KBM-7 (cell line): ENCODE measurements at places on chromosomes 13 and 19.

GRCh38 chr13:39836038-39836437, 180.6 kb downstream of the COG6 start:
- no peak for DNase-seq

GRCh38 chr13:51807041-51807440, 3.1 kb upstream of the DHRS12 start:
- DNase-seq, result no peak

DNA sequence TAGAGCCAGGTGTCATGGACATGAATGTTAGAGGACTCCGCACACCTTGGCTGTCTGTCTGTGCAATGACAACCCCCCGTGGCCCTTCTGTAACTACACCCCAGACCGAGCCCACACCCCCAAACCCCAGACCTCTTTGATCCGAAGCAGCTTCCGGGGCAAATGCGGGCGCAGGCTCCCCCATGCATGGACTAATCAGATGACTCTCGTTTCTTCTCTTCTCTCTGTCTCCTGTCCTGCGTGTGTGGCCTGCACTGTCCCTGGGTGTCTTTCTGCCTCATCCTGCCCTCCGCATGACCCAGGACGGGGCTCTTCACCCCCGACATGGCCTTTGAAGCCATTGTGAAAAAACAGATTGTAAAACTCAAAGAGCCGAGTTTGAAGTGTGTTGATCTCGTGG, 38.9 kb downstream of the TMED1 start:
- DNase-seq, result no peak

GRCh38 chr13:27170516-27171243, 931 bp downstream of the USP12 start:
- DNase-seq, result peak; percentile 46

- no peak for DNase-seq
Measured at GRCh38 chr13:97261254-97262005, 39.3 kb downstream of the MBNL2 start.

DNA sequence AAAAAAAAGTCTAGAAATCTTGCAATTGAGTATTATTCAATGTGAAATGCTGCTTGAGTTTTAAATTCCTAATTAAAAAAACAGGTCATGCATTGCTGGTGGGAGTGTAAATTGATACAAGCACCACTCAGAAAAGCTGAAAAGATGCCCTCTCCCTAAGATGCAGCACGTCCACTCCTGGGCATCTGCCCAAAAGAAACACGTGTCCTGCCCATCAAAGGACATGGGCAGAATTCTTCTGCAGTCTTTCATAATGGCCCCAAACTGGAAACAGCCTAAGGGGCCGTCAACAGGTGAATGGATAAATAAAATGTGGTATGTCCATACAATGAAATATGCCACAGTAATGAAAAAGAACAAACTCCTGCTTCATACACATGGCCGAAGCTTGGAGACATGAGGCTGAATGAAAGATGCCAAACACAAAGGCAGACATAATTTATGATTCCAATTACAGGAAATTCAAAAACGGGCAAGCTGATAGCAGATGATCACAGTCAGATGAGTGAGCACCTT, 7.8 kb downstream of the POU2F2 start:
- DNase-seq, result no peak

GRCh38 chr13:64640002-64640401, 2590.1 kb downstream of the PCDH9 start:
- DNase-seq, result no peak

DNA sequence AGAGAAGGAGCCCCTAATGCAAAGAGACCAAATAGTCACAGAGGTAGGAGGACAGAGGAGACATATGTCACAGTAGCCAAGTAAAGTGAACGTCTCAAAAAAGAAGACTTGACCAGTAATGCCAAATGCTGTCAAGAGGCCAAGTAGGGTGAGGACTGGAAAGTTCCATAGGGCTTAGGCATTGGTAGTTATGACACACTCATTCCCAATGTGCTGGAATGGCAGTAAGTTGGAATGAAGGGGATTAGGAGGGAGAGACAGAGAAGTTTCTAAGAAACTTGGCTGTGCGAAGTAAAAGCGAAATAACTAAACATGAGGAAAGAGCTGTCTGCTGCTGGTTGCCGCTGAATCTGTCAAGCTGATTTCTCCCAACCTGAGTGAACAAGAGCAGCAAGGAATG, 14.9 kb upstream of the FRY start:
- no peak for DNase-seq

- DNase-seq, result no peak
Measured at GRCh38 chr19:2604747-2605329, 97.7 kb downstream of the GNG7 start.

GRCh38 chr19:39926170-39926760, 8.2 kb downstream of the FCGBP start:
- DNase-seq, result no peak

DNA sequence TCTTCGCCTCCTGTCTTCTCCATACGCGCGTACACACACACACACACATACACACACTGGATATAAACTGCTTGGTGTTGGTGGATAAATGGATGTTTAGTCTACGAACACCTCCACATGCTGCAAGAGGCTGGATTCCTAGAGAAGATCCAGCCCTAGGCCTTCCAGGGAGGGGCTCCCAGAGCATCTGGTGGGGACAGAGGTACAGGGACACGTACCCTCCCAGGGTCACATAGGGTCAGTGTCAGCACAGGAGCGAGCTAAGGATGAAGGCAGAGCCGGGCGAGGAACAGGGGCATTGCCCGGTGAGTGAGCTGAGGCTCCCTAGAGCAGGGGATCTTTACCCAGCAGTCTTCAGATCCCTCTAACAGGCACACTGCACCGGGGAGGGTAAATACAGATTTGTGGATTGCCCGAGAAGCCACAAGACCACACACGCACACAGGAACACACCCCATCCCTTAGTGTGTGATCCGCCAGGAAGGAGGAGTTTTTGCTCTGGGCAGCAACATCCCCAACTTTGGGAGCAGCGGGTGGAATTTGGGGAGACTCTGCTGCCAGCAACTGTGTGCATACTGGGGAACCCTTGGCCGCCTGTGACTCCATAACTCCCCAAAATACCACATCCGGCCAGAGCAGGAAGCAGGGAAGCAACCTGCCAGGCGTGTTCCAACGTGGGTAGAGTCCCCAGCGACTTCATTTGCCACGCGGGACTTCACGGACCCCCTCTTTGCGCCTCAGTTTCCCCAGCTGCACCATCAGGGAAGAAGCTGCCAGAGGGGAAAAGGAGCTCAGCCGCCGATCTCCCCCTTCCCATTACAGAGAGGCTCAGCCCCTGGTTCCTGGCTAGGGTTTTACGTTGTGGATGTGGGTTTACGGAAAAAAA, 5.8 kb upstream of the TLE2 start:
- peak; percentile 67 for DNase-seq

DNA sequence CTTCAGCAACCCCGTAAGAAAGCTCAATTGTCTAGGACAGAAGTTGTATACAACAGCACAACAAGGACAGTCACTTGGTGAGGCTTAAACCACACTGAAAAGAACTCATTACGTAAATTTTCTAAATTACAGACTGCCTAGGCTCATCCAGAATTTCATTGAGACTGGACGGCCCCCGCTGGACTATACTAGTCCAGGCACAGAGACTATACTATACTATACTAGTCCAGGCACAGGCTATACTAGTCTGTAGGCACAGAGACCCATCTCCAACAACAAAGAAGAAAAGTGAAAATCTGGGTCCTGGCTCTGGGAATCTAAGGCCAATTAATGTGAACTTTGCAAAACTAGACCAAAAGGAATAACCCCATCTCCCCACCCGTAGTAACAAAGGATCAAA, 700 bp downstream of the ZNF816 start:
- no peak for DNase-seq
